ENCODE measurements at places on chromosomes 13 and 19.

GRCh38 chr19:13172346-13173138, 22.3 kb downstream of the IER2 start:
- DNase-seq = peak; percentile 79

GRCh38 chr19:11165486-11166030, 10.0 kb upstream of the SPC24 start:
- no peak for DNase-seq

- DNase-seq = no peak
These were observed 2.9 kb upstream of the MAP1S start for GRCh38 chr19:17716309-17716929.

- peak; percentile 43 for DNase-seq
These were observed 14.7 kb downstream of the TLE5 start for GRCh38 chr19:3047496-3048189.

DNA sequence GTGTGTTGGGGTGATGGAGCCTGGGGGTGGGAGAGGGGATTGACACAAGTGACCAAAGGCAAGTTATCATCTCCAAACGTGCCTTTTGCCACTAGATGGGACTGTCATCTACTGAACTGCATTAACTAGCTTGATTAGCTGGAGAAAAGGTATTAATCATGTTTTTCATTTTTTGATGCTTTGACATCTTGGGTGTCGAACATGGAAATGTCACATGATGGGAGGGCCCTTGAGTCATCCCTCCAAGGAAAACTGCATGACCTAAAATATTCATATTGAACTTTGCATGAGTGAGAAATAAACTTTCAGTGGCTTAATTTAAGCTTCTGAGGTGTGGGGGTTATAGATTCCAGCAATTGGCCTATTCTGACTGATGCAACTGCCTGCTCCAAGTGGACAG, 73.3 kb downstream of the ALOX5AP start:
- DNase-seq = no peak

DNA sequence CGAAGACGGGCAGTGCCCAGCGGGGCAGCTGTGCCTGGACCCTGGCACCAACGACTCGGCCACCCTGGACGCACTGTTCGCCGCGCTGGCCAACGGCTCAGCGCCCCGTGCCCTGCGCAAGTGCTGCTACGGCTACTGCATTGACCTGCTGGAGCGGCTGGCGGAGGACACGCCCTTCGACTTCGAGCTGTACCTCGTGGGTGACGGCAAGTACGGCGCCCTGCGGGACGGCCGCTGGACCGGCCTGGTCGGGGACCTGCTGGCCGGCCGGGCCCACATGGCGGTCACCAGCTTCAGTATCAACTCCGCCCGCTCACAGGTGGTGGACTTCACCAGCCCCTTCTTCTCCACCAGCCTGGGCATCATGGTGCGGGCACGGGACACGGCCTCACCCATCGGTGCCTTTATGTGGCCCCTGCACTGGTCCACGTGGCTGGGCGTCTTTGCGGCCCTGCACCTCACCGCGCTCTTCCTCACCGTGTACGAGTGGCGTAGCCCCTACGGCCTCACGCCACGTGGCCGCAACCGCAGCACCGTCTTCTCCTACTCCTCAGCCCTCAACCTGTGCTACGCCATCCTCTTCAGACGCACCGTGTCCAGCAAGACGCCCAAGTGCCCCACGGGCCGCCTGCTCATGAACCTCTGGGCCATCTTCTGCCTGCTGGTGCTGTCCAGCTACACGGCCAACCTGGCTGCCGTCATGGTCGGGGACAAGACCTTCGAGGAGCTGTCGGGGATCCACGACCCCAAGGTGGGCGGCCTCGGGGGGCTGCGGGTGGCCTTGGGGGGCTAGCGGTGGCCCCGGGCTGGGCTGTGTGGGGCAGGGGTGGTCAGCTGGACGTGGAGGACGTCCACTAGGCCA, 4.8 kb downstream of the GRIN3B start:
- DNase-seq = no peak

- DNase-seq = no peak
These were observed 730 bp downstream of the NRTN start for GRCh38 chr19:5805462-5806132.

- peak; percentile 44 for DNase-seq
These were observed 65.1 kb downstream of the KCNRG start for GRCh38 chr13:50080203-50080910.

DNA sequence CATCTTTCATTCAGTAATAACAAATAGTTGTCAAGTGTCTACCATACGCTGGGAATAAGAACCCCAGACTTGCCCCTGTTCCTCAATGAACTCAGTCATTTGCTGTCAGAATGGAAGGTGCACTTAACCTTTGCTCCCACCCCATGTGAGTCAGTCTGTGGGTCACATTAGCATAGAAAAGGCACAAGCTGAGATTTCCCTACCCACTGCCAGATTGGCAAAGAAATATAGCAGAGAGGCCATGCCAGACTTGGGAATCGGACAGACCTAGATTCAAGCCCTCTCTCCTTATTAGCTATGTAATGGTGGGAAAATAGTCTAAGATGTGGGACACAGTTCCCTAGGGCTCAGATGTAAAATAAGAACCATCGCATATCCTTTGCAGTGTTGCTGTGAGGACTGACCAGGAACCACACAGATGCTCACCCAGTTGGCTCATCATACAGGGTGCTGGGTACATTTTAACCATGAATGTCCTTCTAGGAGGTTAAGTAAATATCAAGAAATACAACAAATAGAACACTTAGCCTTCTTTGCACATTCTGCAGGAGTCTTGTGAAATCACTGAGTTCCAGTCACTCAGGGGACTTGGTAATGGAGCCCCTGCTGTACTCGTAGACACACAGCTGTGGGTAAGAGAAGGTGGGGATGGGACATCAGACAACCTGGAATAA, 218.2 kb downstream of the FGF14 start:
- DNase-seq = no peak

GRCh38 chr19:29503140-29503758, 22.5 kb upstream of the VSTM2B start:
- no peak for DNase-seq

DNA sequence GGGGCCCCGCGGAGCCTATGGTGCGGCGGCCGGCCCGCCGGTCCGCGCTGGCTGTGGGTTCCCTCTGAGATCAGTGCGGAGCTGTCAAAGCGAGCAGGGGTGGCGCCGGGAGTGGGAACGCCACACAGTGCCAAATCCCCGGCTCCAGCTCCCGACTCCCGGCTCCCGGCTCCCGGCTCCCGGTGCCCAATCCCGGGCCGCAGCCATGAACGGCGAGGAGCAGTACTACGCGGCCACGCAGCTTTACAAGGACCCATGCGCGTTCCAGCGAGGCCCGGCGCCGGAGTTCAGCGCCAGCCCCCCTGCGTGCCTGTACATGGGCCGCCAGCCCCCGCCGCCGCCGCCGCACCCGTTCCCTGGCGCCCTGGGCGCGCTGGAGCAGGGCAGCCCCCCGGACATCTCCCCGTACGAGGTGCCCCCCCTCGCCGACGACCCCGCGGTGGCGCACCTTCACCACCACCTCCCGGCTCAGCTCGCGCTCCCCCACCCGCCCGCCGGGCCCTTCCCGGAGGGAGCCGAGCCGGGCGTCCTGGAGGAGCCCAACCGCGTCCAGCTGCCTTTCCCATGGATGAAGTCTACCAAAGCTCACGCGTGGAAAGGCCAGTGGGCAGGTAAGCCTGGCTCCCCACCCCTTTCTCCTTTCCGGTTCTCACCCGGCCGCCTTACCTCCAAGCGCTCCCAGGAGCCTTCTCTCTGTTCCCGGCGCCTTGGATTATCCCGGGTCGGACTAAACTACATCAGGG, at the start of gene PDX1:
Gene PDX1, plus strand, starts transcription at position 67 of the 743 bp plus-strand sequence. Its CDS starts 139 bp downstream, at position 206.
- no peak for DNase-seq

DNA sequence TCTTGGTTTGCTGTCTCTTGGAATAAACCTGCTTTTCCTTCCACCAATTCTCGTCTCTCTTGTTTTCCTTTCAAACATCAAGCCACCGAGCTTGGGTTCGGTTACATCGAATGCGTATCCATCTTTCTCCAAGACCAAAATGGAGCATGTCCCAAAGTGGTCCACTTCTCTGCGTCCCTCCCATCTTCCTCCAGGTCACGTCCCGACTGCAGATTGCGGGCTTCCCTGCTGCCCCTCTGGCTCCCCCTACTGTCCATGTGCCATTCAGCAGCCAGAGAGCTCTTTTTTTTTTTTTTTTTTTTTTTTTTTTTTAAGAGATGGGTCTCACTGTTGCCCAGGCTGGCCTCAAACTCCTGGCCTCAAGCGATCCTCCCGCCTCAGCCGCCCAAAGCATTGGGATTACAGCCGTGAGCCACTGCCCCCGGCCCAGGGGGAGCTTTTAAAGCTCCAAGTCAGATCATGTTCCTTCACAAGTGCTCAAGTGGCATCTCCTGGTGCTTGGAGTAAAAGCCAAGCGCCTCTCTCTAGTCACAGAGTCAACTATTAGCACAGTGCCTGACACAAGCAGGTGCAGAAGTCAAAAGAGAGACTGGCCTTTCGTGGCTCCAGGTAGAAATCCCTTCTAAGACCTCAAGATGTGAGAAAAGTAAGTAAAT, 10.0 kb downstream of the COL5A3 start:
- DNase-seq = peak; percentile 23

GRCh38 chr19:2270157-2270422, 11.9 kb downstream of the PEAK3 start:
- DNase-seq = no peak

GRCh38 chr13:48647625-48648024, 6.1 kb upstream of the CYSLTR2 start:
- DNase-seq = no peak

- peak; percentile 47 for DNase-seq
These were observed at the start of gene DHDH for GRCh38 chr19:48933382-48933932. DHDH (plus strand) TSS chr19:48933699; CDS start chr19:48933722, 23 bp downstream.

DNA sequence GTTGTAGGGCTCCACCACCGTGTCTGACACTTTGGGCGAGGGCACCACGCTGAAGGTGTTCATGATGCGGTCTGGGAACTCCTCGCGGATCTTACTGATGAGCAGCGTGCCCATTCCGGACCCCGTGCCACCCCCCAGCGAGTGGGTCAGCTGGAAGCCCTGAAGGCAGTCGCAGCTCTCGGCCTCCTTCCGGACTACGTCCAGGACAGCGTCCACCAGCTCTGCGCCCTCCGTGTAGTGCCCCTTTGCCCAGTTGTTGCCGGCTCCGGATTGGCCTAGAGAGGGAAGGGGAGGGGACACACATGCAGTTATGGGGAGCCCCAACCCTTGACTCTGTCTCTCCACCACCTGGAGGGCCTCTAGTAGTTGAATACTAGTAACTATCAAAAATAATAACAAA, 6.2 kb downstream of the TUBB4A start:
- no peak for DNase-seq

DNA sequence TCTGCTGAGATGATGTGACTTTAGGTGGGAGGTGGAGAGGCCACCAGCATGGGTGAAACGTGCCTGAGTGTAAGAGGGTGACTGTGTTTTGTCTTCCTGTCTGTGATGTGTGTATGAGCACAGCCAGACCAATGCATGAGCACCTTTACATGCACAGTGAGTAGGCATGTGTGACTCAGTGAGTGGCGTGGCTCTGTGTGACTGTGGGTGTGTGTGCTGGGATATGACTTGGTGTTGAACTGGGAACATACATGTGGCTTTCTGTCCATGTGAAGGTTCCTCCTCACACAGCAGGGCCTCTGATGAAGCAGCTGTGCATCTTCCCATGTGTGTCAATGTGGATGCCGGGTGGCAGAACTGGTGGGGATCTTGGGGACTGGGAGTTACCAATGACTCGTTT, 19.9 kb upstream of the LGALS13 start:
- no peak for DNase-seq

GRCh38 chr13:44199627-44200207, 173.9 kb upstream of the SERP2 start:
- no peak for DNase-seq

DNA sequence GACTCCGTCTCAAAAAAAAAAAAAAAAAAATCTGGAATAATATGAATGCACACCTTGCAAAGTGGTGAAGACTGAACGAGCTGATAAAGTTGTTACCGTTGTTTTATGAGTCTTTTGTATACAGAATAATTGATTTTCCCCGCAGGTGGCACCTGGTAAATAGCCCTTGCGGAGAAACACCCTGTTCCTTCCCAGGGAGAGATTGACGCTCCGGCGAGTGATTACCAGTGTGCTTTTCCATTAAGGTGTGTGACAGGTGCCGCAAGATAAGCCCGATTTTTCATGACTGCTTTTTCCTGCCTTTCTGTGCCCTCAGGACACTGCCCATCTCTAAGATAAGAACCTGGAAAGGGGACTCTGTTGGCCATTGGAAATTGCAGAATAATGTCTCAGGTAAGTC, 943 bp downstream of the ZNF302 start:
- no peak for DNase-seq

GRCh38 chr13:47076500-47076899, 179.6 kb upstream of the HTR2A start:
- DNase-seq = peak; percentile 8
